NCI-H187 treated with DMSO at 0.1 percent for 48 hours (cell line): ENCODE measurements at places on chromosomes 1 and 21.

DNA sequence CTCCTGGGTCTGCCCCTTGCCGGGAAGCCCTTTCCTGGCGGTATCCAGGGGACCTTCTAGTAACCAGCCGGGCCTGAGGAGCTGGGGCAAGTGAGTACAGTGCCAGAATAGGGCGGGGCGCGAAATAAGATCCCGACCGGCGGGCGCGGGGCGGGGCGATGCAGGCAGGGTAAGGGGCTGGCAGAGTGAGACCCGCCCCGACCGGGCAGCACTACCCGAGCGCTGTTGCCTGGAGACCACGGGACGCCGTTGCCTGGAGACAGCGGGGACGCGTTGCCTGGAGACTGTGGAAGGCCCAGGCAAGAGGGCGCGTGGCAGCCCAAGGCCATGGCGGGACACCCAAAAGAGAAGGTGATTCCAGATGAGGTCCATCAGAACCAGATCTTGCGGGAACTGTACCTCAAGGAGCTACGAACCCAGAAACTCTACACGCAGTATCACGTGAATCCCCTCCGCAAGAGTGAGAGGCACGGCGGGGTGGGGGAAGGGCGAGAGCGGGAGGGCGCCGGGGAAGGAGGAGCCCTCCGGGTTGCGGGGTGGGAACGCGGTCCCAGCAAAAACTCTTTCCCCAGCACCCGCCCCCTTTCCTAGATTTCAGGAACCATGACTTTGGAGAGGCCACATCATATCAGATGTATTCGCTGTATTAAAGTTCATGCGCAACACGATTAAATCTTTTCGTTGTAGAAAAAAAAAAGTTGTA, 24.3 kb downstream of the EBNA1BP2 start:
- peak; percentile 64 for DNase-seq

- no peak for DNase-seq
These were observed 7.3 kb downstream of the SKI start for GRCh38 chr1:2235300-2235998.

DNA sequence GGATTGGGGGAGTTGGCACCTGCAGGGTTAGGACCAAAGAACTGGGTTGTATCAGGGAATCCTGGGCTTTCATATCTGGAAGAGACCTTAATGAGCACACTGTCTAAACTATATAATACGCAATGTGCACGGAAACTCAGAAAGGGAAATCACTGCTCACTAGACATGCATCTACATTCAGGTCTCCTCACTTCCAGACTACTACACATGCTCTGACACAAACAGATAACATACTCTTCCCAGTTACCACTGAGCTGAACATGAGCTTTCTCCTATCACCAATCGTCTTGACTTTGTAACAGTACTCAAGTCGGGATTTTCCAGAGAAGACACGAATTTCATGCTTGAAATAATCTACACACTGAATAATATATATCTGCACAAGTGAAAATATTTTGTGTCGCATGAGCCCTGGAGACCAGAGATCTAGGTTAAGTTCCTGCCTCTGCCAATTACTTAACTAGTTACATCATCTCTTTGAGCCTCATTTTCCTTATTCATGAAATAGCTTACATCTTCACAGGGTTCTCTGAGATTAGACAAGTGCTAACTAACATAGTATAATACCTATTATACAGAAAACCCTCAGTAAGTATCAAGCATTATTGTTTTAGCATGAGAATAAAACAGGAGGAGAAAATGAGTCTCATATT, 101.1 kb downstream of the JAK1 start:
- no peak for DNase-seq

DNA sequence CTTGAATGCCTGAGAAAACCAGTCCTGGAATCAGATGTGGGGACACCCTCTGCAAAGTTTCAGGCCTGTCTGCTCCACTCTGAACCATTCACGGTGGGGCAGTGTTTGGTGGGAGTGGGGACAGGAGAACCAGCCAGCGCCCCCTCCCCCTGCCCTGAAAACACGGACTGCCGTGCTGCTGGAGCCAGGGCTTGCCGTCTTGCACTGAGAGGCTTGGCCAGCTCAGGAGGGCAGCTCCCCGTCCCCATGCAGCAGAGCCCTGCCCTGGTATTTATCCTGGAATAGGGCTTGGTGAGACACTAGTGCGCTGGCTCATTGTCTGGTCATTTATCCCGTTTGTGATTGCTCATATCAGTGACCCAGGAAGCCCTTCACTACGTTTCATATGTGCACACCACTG, 3.9 kb downstream of the S100B start:
- DNase-seq = no peak

DNA sequence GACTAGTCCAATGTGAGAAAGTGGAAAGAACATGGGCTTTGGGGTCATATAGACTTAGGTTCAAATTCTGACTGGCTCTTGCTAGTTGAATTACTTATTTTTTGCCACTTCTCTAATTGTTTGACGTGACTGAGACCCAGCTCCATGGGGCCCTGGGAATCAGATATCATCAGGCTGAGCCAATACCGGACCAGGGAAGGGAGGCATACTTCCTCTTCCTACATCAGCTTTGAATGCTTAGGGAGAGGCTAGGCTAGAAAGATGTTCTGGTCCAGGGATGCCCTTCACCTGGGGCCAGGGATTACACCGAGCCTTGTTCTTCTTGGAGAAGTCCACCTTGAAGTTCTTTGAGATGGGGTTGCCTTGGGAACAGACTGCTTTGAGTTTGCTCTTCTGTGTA, 3.7 kb upstream of the NR1I3 start:
- DNase-seq = no peak

- DNase-seq = no peak
These were observed 3.8 kb downstream of the TRAF5 start for GRCh38 chr1:211330282-211330936.

- no peak for DNase-seq
These were observed 18.6 kb downstream of the A3GALT2 start for GRCh38 chr1:33302325-33302724.

DNA sequence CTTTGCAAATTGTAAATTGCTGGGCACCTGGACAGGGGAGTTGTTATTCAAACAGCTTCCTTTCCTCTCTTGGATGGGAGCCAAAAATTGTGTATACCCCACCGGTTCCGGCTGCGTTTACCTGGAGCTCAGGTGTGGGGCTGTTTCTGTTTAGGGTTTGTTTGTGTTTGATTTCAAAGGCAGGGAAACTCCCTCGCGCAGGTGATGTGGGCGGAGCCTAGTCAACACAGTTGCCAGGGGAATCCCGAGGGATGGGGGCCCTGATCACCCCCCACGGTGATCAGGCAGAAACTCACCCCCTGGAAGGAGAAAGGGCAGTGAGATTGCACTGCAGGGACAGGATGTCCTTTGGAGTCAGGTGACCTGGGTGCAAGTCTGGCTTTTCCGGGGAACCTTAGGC, 28.3 kb downstream of the CDCP2 start:
- DNase-seq = no peak
